Left kidney (tissue), 8 donors: ENCODE measurements at places on chromosomes 13 and 19.

DNA sequence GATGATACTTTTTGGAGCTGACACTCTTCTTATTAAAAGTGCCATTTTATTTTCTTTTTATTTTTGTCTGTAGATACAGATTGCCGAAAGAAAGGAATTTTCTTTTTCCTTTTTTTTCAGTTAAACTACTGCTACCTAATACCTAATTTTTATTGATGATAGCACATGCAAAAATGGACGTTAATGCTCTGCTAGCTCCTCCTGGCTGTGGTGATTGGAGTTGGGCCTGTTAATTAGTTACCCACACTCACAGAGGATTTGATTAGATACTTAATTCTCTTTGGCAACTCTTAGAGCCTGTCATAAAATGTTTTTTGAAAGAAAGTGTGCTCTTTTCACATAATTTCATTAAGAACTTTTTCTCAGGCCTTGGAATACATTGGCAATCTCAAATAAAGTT lies 366.8 kb downstream of the DCT start:
- DNase-seq, result no peak

- no peak for DNase-seq
Measured at GRCh38 chr19:1133471-1133929, 29.7 kb downstream of the GPX4 start.

GRCh38 chr19:17061205-17061604 lies 14.0 kb downstream of the HAUS8 start:
- DNase-seq, result no peak

DNA sequence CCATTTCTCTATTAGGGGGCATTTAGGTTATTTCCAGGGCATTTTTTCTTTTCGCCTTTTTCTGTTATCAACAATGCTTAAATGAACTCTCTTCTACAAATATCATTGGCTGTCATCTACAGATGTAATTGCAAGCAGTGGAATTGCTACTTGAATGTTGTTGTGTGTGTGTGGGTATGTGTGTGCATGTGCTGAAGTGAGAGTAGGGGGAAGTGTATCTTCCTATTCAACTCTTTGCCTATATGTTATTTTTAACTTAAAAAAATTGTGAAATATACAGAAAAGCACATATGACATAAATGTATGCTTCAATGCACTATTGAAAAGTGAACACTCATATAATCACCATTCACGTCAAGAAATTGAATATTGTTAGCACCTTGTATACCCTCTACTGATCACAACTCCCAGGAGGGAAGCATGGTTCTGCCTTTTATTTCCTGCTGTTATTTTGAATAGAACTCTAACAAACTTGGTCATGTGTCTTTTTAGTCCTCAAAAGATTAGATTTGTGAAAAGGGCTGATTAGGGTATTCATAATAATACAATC lies 24.7 kb downstream of the WDFY2 start:
- DNase-seq, result no peak

- DNase-seq, result no peak
Measured at GRCh38 chr13:111872475-111873150, 194.3 kb upstream of the SOX1 start.

GRCh38 chr13:106296723-106297122 lies 238.7 kb downstream of the EFNB2 start:
- no peak for DNase-seq

DNA sequence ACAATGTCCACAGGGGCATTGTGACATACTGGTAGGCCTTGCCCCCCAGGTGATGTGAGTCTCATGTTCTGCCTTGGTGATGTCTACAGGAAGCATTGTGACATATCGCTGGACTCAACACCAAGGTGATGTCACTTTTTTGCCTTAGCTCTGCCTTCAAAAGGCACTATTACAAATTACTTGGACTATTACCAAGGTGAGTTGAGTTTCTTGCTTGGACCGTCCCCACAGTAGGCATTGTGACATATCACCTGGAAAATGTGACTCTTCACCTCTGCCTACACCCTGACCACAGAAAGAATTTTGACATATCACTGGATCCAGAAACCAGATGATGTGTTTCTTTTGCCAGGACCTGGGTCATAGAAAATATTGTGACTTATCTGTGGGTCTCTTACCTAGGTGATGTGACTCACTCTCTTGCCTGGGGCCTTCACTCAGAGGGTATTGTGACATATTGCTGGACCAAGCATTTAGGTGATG lies 60.6 kb upstream of the ZNF724 start:
- no peak for DNase-seq
